Amygdala (tissue), 56 donors: ENCODE measurements at places on chromosomes 6 and 20.

DNA sequence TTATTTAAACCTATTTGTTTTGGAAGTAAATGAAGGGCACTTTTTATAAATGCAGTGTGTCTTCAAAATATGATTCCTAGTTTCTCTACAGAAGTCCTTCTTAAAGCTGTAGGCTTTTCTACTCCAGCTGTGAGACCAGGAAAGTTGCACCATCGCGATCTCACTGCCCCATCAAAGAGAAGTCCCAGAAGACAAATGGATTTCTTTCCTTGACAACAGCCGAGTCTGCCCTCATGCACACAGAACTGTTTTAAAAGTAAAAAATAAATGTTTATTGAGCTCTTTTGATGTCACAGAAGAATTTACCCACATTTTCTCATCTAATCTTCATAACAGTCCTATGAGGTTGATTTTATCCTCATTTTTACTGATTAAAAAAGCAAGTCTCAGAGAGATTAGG, 324.4 kb upstream of the NT5E start:
- no peak for DNase-seq

GRCh38 chr6:100479179-100480035, 14.7 kb upstream of the SIM1 start:
- no peak for DNase-seq

GRCh38 chr6:106886081-106886843, 88.3 kb downstream of the CD24 start:
- DNase-seq: no peak

DNA sequence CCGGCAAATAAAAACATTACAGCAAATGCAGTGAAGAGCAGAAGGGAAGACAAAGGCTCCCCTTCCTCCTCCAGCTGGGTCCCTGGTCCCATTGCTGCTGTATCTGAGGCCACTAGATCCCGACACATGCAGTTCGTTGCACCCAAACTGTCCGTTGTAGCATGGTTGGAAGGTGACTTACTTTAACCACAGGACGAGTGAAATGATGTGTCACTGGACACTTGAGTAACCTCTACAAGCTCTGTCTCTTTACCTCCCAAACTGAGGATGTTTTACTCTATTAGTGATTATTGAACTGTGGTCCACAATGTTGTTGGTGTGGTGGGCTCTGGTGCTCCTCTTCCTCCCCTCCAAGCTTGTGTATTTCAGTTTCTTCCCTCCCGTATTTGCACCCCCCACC, 46.2 kb upstream of the ARMH2 start:
- no peak for DNase-seq

DNA sequence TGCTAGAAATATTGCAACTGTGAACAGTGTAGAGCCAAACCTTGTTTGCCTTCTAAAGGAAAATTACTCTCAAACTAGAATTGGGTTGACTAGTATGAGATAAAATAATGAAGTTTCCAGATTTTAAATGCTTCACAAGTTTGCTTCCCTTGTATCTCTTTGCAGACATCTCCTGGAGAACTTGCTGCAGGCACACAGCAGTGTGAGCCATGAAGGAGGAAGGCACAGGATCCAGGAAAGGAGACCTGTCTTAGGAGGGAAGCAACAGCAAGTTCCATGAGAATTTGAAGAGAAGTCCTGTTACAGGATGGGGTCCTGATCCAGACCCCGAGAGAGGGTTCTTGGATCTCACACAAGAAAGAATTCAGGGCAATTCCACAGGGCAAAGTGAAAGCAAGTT, 115.9 kb downstream of the BMP7 start:
- DNase-seq: no peak

DNA sequence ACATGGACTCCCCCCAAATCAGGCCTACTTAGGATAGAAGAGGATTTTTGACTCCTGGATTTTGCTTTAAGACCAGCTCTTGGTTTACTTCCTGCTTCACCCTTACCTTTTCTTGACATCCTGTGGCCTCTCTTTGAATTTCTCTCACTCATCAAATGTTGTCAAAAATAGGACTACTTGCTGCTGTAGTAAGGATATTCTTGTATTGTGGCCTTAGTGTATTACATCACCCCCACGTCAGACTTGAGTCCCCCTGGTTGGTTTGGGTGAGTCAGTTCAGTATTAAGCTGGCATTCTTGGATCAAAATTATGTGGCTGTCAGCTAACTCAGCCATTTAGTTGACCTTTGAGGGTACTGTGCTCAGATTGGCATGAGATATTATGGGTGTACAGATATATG, 1.1 kb downstream of the TPX2 start:
- no peak for DNase-seq

DNA sequence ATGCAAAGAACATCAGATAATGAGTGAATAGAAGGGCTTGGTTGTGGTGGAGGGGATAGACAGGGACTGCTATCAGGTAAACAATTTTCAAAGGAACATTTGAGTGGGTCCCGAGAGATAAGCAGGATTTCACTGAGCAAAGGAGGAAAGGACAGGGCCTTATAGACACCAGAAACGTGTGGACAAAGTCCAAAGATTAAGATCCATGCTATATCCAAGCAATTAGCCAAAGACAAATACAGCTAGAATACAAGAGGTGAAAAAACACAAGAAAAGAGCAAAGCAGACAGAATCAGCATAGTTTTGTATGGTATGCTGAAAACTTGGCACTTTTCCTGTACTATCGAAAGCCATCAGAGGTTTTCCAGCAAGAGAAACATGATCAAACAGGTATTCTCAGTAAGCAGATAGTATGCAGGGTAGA, 59.8 kb downstream of the CDK19 start:
- no peak for DNase-seq

- DNase-seq: no peak
Observed at GRCh38 chr6:144886682-144887081, 601.5 kb downstream of the UTRN start.

DNA sequence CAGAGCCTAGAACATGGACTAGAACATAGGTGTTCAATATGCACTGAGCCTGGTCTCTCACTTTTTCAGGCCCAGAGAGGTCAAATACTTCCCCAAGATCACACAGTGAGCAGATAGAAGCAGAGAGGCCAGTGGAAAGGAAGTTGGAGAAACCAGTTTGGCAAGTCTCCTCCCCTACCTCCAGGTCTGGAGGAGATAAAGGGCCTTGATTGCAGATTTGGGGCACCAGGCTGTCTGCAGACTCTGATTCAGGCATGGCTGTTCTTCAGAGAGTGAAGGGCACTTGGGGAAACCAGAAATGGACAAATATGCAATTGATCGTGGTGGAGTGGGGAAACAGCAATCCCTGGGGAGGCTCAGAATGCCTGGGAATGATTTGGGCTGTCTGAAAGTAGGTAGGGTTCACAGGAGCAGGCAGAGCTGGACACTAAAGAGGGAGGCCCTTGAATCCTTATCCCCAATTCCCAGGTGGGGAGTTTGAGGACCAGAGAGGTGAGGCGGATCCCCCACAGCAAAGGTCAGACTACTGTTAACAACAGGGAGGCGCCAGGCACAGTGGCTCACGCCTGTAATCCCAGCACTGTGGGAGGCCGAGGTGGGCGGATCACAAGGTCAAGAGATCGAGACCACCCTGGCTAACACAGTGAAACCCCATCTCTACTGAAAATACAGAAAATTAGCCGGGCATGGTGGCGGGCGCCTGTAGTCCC, 2.3 kb downstream of the PEDS1 start:
- DNase-seq: no peak

- no peak for DNase-seq
Observed at GRCh38 chr6:34129753-34130152, 16.1 kb downstream of the GRM4 start.

GRCh38 chr20:45452772-45453691, 16.5 kb upstream of the WFDC2 start:
- no peak for DNase-seq

DNA sequence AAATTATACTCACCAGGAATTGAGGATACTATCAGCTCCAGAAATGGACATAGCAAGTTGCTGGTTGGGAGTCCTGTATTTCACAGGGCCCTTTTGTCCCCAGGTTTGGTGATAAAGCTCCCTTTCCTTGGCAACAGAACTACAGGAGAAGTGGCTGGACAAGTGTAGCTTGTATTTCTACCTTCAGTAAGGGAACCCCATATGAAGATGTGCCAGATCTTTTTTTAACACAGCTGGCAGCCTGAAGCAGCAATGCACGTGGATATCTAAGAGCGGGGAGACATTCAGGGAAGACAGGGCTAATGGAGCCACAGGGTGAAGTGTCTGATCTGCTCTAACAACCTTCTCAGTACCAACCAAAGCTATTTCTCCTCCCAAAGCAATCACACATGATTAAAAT, 373.9 kb upstream of the ID4 start:
- no peak for DNase-seq

- no peak for DNase-seq
Observed at GRCh38 chr6:106090001-106090400, 3.9 kb downstream of the PRDM1 start.

- no peak for DNase-seq
Observed at GRCh38 chr20:53708129-53708968, 114.7 kb upstream of the ZNF217 start.

DNA sequence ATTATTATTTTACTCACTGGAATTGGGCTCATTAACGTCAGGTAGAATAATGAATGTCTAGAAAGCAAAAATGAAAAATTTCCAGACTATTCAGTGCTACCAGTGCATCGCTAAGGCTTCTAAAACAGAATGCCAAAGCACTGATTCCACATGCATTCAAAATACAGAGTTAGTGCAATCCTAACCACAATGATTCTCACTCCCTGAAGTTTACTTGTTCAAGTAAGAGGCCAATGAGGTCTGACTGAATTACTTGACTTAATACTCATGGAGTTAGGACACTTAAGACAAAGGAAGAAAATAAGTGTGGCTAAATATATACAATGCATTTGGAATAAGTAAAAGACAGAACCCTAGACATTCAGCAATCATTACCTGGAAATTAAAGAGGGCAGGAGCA, 220.5 kb downstream of the PKHD1 start:
- no peak for DNase-seq

- DNase-seq: no peak
Observed at GRCh38 chr6:166228839-166229528, 61.3 kb upstream of the TBXT start.

- no peak for DNase-seq
Observed at GRCh38 chr6:75135450-75135849, 70.4 kb downstream of the COL12A1 start.

GRCh38 chr6:19434065-19434464, 403.1 kb upstream of the ID4 start:
- DNase-seq: no peak

DNA sequence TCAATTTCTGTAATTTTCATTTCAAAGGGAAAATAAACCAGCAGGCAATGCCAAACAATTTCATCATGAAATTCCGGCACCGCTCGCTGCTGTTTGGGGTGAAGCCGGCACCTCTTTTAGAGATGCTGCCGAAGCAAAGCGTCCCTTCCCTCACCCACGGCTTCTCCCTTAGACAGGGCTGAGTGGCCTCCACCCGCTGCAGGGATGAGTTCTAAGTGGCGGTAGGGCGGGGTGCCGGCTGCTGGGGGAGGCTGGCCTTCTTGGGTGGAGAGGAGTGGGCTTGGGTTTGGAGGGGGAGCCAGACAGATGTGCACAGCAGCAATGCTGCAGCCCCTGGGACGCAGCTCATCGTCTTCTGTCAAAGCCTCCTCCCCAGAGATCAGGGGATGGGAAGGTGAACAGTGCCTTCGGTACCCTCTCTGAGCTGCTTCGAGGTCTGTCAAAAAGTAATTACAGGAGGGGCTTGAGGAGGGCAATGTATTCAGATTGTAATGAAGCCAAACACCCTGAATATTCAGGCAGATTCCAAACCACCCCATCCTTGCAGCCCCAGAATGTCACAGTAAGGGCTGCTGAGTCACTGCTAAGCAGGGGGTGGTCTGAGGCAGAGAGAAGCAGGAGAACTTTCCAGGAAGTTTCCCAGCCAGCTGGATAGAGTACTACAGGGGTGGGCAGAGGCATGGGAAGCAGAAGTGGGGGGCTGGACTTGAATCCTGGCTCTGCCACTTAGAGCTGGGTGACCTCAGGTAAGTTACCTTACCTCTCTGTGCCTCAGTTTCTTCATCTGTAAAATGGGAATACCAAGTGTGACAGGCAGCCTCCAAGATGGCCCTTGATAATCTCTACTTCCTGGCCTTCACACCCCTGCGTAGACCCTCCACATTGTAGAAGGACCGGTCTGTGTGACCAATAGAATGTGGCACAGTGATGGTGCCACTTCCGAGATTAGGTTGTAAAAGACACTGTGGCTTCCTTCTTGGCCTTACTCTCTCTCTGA, 96.6 kb downstream of the SULF2 start:
- no peak for DNase-seq

DNA sequence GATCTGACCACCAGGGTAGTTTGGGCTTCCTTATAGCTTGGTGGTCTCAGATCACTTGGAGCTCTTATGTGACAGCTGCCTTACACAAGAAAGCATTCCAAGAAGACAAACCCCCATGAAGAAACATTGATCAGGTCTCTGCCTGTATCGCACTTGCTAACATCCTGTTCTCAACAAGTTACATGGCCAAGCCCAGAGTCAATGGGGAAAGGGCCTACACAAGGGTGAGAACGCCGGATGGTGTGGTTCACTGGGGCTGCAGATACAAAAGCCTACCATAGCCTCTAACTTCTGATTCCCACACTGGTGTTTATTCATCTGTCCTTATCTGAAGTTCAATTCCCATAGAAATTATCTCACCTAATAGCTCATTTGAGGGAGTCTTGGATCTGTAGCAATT, 235.5 kb downstream of the SYNDIG1 start:
- no peak for DNase-seq

DNA sequence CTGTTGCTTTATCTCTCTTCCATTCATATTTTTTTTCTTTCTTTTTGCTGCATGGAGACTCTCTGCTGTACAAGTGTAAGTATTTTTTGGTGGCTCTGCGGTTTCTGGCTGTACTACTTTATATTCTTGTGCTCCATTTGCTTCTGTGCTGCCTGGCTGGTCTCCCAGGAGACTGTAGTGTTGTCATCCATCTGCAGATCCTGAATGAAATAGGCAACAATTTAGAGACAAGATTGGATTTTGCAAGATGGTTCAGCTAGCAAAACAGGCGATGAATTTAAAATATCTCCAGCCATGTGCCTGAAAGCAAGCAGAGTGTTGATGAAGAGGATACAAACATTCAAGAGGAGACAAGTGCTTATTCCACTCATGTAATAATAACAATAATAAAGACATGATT, 75.1 kb upstream of the SCGN start:
- no peak for DNase-seq

DNA sequence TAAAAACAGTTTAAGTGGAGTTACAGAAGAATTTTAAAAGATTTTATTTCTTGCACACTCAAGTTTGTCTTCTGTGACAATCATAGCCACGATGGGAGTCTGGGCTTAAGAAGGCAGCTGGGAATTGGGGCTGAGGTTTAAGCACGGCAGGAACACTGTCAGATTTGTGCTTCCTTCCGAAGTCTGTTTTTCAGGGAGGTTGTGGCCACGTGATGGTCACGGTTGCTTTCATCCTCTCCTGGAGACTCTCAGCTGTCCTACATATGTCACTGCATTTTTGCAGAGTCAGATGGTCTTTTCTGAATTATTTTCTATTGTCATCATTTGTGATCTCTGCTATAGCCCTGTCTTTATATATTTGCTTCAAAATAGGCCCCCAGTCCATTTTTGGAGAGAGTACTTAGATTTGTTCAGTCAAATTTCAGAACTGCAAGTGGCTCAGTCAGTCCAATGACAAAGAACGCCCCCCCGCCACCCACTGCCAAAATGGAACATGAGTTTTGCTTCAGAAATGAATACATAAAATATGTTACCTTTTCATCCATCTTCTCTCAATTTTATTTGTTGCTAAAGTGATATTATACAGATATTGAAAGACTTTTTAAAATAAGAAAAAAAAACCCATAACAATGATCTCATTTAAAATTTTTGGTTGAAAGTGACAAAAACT, 111.8 kb upstream of the ZFP64 start:
- DNase-seq: no peak
